Skin of body (tissue), 3 donors: ENCODE measurements at places on chromosomes 11 and 22. TPM values are rescaled to one million over a fixed set of nuclear protein-coding genes. Genes with fewer than 3 reads are reported as not detected.

DRICH1 gene
- 0.39 TPM for total RNA-seq

DNA sequence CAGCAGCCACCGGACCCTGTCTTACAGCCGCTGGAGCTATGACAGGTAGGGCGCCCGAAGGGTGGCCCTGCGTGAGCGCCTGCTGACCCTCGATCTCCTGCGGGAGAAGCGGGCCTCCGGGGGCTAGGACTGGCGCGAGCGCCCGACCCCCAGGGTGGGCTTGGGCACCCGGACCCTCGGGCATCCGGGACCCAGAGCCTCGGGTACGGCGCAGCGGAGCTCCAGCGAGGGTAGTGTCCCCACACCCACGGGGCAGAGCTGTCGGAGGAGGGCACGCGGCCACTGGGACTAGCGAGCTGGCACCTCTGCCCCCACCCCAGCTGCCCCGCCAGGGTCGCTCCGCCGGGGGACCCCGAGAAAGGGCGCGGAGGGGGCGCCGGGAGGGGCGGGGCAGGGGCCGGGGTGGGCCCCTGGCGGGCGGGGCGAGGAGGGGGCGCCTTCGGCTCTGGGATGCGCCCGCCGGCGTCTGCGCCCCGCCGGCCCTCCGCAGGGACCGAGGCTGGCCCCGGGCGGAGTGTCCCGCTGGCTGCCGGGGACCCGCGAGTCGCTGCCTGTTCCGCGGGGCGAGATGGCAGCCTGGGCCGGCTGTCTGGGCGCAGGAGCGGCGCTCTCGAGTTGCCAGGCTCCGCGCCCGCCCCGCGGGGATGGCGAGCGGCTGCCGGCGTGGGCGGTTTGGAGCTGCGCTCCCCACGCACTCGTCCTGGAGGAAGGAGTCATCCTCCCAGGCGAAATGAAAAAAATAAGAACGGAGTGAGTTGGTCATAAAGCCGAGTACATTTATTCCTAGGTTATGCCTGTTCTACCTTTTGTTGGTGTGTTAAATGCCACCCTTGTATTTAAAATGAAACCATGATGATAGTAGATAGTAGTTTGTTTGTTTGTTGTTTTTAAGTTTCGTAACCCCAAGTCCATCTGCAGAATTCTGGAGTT, 32.4 kb downstream of the EIF3F start:
- DNase-seq = no peak

DNA sequence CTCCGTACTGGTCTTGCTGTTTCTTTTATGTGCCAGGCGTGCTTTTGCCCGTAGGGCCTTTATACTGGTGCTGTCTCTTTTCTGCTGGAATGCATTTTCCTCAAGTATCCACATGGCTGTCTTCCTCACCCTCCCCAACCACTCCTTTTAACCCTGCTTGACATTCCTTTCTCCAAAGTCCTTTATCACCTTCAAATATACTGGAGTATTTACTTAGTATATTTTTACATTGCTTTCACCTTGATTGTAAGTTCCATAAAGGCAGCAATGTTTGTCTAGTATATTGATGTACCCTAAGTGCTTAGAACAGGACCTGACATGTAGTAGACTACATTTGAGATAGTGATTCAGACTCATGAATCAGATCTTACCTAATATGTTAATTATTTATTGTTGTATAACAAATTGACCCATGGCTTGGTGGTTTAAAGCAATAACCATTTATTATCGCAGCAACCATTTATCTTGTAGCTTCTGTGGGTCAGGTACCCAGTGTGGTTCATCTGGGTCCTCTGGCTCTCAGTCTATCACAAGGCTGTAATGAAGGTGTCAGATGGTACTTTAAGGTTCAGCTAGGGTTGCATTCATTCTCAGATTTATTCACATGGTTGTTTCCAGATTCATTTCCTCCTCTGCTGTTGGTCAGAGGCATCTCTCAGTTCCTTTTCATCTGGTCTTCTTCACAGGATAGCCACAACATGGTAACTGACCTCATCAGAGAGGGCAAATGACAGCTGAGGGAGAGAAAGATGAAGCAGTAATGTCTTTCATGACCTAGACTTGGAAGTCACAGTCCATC, 34.2 kb downstream of the DDX10 start:
- DNase-seq = no peak

HEPN1 gene
- total RNA-seq = not detected

GRCh38 chr11:6611092-6611962, 689 bp downstream of the TAF10 start:
- no peak for DNase-seq

MRGPRX4 gene
- not detected for total RNA-seq

DNA sequence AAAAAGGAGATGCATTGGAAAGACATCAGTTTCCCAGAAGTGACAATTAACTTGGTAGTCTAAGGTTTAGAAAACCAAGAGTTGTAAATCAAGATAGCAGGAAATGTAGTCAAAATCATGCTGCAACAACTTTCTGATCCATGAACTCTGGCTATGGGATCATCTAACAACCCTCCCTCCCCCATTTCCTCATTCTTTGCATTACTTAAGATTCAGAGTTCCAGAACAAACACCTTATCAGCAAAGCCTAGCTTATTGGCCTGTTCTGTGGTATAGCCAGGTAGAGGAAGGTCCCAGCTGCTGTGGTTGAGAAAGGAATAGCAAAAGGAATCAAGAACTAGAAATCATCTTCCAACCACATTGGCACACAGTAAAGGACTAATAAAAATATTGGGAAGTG, 651.1 kb downstream of the METTL15 start:
- DNase-seq = no peak

MRGPRE gene
- total RNA-seq = not detected

CD81 gene
- 299 TPM for total RNA-seq

GRCh38 chr11:127105593-127106541, 105.3 kb upstream of the KIRREL3 start:
- no peak for DNase-seq
